NCI-H1417 treated with DMSO at 0.1 percent for 48 hours (cell line): ENCODE measurements at places on chromosomes 1 and 21.

GRCh38 chr1:90955769-90956168 lies 66.1 kb downstream of the ZNF644 start:
- no peak for DNase-seq

DNA sequence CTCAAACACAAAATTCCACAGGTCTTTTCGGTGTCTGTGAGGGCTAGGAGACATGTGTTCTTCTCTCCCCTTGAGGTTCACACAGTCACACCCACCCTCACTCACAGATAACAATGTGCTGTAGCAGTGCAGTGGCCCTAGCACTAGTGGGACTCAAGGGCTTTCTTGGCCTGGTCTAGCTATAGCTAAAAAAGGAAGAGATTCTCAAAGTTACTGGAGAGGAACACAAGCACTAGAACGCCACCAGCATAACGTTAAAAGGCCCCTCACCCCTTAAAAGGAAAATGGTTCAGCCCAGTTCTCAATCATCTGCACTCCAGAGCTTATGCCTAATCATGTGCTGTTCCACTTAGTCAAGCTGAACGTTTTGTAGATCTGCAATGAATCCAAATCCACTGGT lies 39.5 kb downstream of the RGS8 start:
- DNase-seq = no peak

DNA sequence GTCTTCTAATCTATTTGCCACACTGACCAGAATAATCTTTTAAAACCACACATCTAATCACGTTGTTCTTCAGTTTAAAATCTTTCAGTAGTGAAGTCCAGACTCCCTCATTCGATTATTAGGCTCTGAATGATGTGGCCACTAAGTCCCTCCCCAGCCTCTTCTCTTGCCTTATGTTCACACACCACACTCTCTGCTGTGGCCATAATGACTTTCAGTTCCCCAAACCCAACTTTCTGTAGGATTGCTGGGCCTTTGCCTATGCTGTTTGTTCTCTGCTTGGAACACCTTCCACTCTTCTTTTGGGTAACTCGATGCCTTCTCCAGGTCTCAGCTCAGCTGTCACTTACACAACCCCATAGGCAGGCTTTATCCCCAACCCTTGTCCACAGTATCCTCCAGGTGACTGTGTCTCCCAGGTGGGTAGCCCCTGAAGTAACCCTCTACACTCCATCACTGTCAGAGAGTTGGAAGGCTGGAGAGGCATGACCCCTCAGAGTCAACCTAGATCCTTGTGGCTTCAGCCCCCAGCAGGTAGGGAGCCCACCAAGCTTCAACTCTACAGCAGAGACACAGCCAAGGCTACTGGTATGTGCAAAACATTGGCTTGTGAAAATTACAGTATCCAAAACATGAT lies 8.4 kb upstream of the SLC37A1 start:
- DNase-seq = no peak

DNA sequence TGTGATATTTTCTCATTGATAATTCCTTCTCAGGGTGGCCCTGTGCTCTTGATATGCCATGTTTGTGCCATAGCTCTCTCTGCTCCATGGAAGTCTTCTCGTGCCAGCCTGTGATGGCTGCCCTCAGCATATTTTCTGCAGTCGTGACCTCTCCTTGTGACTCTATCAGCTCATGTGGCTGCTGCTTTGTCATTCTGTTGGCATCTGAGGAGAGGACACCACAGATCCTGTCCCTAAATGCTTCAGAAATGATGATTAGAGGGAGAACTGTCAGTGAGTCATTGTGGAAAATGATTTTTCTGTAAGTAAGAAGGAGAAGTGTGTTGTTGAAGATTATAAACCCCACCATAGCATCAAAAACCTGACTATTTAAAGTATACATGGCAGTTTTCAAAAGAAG lies 286.0 kb downstream of the ADGRL2 start:
- no peak for DNase-seq

GRCh38 chr1:18336801-18337200 lies 143.9 kb upstream of the KLHDC7A start:
- DNase-seq = no peak

GRCh38 chr1:214837376-214837775 lies 234.4 kb downstream of the CENPF start:
- no peak for DNase-seq

- DNase-seq = no peak
Measured at GRCh38 chr1:103218369-103218768, 110.0 kb upstream of the COL11A1 start.

DNA sequence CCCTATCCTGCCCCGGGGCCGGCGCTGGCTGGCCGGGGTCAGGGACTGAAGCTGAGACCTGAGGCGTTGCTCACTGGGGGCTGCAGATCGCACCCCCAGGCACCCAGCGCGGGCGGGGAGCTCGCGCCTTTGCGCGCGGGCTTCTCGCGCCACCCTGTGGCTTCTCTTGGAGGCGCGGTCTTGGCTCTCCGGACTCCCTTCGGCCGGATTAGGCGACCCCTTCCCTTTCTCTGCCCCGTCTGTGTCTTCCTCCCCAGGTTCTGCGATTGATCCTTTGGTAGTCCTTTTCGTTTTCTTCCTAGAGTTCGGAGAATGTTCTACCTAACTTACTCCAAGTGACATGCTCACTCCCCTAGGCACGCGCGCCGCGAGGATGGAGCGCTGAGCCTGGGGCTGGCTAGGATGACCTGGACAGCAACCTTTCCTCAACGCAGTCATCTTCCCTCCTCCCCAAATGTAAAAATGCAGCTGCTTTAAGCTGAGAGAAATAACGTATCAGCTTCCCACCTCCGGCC lies 495 bp upstream of the NTRK1 start:
- DNase-seq = no peak

DNA sequence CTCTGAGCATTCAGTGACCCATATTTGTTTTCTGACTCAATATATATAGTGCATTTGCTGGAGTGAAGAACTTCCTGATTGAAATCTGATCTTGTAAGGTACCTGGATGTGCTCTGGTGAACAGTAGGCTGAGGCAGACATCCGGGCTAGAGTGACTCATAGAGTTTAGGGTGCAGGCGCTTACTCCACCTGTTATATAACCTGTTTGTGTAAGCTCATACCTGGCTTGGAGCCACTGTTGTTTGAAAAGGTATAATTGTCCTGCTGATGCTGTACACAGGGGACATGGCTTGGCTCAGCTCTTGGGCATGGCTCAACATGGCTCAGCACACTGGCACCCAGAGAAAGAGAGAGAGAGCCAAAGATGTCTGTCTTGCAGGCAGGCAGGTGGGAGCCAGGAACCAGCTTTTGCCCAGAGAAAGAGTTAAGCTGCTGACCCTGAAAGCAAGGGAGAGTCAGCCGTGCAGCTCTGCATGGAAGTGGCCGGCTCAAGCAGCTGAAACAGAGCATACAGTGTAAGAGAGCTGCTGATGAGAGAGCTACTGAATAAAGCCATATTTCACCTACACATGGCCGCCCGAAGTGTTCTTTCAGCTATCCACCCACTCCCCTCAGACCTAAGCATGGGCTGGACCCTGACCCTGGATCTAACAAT lies 43.2 kb downstream of the GJA5 start:
- no peak for DNase-seq

GRCh38 chr1:36981771-36982622 lies 52.3 kb downstream of the GRIK3 start:
- DNase-seq = no peak
